ENCODE measurements at places on chromosomes 11 and 22.

- DNase-seq: no peak
Observed at GRCh38 chr11:44823868-44824267, 97.1 kb downstream of the TSPAN18 start.

- DNase-seq: no peak
Observed at GRCh38 chr11:31825838-31826484, 14.8 kb upstream of the PAX6 start.

- no peak for DNase-seq
Observed at GRCh38 chr11:21405422-21405821, 736.0 kb downstream of the NELL1 start.

DNA sequence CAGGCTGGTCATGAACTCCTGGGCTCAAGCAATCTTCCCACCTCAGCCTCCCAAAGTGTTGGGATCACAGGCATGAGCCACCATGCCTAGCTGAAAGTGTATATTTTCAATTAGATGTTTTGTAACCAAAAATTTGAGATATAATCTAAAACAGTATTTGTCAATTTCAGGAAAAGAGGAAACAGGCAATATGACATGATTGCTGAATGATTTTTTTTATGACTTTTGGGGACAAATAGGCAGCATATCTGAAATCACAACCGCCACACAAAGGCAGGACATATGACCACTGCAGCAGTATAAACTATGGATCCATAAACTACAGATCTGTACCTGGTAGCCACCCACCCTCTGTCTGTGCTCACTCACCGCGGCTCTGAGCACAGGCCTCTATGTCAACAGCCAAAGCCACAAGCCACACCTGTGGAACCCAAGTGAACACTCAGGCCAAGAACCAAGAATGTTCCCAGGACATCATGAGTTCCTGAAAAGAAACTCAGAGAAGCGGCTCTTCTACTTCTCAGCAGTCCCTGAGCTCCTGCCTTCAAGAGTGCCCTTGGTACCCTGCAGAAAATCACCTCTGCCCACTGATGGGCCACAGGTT lies 22.5 kb downstream of the PISD start:
- DNase-seq: no peak

DNA sequence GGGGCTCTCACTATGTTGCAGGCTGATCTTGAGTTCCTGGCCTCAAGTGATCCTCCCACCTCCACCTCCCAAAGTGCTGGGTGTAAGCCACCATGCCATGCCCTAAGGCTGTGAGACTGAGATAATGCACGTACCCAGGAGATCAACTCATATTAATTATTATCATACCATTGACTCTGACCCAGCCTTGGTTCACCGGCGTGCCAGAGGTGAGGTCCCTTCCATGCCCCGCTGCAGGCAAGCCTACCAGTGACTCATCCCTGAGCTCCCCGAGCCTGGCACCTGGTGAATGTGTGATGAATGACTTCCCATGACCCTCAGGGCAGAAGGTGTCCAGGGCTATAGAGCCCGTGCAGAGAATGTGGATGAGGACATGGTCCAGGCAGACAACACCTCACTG lies 12.1 kb downstream of the GAL3ST1 start:
- no peak for DNase-seq

GRCh38 chr11:41970681-41971080 lies 511.2 kb upstream of the LRRC4C start:
- no peak for DNase-seq

- no peak for DNase-seq
Observed at GRCh38 chr22:43624144-43624998, 187.7 kb downstream of the EFCAB6 start.

GRCh38 chr11:749731-750130 lies 2.5 kb downstream of the TALDO1 start:
- no peak for DNase-seq

DNA sequence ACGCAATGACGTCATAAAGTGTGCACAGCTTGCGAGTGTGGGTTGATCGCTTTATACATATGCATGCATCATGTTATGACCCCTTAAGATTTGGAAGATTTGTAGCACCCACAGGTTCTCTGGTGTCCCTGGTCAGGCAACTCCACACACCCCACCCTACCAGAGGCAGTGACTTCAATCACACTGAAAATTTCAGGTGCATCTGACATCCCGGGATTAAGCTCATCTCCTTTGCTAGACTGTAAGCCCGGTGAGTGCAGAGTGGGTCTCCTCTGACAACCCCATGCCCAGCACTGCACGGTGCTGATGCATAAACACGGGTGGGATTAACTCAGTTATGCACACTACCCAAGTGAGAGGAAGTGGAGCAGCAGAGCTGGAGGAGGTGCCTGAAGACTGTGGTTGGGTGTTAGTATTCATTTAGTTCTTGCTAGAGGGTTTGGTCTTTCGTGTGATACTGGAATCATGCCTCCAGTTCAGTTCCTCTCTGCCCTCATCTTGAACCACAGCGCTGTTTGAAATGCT lies 6.5 kb downstream of the ARSA start:
- DNase-seq: no peak

- no peak for DNase-seq
Observed at GRCh38 chr22:30861131-30861530, 107.4 kb downstream of the MORC2 start.

DNA sequence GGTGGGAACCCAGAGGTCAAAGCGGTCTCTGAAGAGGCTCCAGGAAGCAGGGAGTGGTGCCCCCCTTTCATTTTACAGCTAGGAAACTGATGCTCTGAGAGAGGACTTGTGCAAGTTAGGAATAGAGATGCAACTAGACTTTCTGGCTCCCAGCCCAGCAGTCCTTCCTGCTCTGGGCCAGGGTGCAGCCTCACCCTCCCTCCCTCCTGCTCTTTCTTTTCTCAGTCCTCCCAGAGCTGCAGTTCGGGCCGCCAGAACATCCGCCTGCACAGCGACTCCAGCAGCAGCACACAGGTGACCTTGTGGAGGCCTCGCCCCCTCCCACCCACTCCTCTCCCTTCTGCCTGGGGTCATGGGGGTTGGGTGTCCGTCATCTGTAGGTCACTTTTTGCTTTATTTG lies 51.5 kb downstream of the LHFPL7 start:
- DNase-seq: no peak

- DNase-seq: no peak
Observed at GRCh38 chr11:128857341-128857740, 9.8 kb downstream of the KCNJ1 start.

DNA sequence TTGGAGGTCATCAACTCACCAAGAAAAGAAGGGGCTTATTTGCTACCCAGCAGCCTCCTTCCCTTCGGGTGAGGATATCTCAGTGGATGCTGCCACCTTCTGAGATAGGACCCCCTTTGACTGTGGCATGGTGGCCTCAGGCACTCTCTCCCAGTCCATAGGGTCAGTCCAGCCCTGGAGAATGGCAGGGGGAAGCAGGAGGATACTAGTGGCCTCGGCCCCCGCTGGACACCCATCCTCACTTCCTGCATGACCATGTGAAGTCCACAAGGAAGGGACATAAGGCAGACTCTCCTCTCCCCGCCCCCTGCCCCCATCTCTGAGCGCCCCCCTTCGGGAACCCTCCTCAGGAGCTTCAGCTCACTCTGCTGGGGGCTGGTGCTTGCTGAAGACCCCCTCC lies 24.4 kb downstream of the TPBGL start:
- DNase-seq: no peak

- DNase-seq: peak; percentile 92
Observed at GRCh38 chr11:119376197-119376847, 5.2 kb downstream of the USP2 start.

DNA sequence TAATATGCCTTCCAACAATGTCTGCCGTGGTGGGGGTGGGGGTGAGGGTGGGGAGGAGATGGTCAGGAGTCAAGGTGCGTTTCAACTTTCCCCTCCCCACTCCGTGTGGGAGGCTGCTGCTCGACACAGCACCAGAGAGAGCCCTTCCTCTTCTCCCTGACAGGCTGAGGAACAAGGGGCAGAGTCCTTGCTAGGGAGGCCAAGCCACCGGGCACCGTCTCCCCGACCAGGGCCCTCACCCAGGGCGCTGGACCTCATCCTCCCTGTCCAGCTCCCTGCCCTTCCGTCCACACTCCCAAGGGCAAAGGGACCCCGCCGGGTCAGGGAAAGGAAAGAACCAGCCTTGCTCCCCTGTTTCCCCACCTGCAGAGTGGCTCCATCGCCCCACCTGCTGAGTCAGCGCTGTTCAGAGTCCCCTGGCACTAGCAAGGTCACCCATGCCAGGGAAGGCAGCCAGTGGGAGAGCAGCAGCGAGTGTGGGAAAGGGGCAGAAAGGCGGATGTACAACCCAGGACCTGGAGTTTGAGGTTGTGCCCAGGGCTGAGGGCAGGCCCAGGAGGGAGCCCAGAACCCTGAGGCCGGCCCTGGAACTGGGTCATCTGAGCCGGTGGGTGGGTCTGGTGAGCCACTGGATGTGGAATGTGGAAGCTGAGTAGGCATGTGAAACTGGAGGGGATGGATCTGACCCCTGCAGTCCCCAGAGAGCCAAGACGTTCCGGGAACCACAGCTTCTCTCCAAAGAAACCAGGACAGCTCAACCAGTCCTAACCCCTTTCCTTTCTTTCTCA lies 47.2 kb downstream of the BUD13 start:
- no peak for DNase-seq

GRCh38 chr11:119371778-119372182 lies 9.7 kb downstream of the USP2 start:
- no peak for DNase-seq

GRCh38 chr11:131614631-131615030 lies 244.2 kb downstream of the NTM start:
- no peak for DNase-seq

DNA sequence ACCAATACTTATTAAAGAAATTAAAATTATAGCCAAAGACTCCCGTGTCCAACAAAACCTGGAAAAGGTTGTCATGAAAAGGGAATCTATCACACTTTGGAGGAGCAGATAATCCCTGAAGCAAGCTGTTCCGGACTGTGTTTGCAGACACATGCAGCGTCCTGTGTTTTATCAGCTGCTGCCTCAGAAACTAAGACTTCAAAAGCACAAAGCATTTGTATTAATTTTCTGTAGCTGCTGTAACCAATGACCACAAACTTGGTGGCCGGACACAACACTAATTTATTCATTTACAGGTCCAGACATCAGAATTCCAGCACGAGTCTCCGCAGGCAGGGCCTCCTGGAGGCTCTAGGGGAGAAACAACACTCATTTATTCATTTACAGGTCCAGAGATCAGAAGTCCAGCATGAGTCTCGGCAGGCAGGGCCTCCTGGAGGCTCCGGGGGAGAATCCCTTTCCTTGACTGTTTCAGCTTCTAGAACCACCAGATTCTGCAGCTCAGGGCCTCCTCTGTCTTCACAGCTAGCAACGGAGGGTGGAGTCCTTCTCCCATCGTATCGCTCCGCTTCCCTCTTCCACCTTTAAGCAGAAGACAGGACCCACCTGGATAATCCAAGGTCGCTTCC lies 465.3 kb downstream of the BRD1 start:
- no peak for DNase-seq

DNA sequence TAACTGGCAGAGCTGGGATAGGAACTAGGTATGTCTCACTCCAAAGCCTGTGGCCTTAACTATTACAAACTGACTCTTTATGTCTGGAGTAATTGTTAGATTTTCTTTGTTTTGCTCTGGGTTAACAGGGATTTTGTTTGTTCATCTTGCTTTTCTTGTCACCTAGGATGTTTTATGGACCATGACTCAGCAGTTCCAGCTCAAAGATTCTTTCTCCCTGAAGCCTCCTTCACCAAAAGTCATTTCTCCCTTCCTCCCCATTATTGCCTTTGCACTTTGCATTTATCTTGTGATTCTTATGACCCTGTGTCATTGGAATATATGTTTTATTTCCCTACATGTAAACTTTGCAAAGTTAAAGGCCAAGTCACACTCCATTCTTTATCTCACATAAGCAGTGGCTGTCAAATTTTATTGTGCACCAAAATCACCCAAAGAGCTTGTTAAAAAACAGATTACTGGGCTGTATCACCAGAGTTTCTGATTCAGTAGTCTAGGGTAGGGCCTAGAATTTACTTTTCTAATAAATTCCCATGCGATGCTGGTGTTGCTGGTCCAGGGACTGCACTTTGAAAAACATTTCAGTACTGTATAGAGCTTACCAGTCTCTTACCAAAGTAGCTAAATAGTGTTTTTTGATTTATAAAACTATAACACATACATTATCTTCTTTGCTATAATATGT lies 327.7 kb downstream of the DLG2 start:
- DNase-seq: no peak

DNA sequence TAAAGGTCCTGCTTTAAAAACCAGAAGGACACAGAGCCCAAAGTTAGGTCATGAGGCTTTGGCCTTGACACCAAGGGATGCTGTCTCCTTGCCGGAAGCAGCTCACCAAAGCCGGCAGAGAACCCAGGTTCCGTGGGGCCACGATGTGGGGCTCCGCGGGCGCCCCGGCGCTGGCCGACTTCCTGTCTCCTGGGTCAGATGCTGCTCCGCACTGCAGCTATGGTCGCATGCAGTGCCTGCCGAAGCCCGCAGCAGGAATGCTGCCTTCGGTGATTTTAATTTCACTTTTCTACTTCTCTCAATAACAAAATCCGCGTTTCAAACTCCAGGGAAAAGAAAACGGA lies 454 bp upstream of the OTUB1 start:
- DNase-seq: no peak

DNA sequence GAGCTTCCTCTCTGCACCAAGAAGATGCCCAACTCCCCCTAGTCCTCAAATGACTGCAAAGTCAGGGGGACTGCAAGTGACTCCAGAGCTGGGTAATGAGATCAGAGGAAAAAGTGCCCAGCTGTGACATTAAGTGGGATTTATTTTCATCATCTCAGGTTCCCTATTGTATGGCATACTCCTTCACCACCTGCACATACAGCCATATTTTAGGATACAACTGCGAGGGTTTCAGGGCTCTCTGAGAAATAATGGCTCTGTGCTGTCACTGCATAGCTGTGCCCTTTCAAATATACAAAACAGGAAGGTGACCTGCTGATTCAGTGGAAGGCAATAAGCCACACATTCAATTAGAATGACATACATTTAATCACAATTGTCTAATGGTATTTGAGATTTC lies 45.6 kb upstream of the PLET1 start:
- DNase-seq: no peak

- no peak for DNase-seq
Observed at GRCh38 chr22:48047722-48048500, 1285.5 kb downstream of the TBC1D22A start.
